OCI-M1 (cell line): ENCODE measurements at places on chromosomes 1 and 21.

DNA sequence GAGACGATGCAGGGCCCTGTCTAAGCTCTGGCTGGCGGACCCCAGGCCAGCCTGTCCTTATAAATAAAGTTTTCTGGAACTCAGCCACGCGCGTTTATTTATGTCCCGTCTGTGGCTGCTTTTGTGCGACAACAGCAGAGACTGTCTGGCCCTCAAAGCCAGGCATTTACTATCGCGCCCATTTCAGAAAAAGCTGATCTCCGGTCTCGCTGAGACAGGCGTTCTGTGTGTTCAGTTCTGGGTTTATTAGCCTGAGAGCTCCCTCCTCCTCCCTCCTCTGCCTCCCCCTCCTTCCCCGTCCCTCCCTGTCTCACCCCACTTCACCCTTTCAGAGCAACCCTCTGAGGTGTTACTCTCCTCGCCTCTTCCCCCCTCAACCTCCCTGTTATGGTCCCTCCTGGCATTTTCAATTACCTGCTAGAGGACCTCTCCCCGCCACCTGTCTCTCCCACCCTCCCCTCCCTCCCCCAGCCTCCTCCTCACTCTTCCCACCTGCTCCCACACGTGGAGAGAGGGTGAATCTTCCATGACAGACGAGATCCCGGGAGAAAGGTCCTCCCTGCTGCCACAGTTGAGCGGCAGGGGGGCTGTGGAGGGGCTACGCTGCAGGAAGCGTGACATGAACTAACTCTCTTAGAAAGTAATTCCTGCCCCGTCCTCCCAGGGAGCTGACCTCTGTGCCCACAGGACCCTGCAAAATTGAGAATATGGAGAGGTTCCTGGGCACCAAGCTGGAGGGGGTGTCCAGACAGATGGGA is 59.9 kb downstream of the SPSB1 start:
- no peak for DNase-seq

DNA sequence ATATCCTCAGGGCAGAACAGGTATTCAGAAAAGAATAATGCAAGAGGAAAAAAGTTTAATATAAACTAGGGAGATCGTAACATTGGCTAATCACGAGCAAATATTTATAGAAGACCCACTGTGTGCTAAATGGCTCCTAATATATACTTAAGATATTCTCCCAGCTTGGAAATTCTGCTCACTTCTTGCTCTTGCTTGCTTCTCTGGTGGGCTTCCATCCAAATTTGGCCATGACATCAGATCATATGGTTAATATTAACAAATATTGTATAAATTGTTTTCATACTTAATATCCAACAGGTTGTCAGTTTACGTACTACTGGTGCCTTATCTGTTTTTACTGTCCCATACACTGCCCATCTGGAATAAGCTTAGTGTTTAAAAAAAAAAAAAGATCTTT is 1.1 kb downstream of the COX20 start:
- DNase-seq, result peak; percentile 54

DNA sequence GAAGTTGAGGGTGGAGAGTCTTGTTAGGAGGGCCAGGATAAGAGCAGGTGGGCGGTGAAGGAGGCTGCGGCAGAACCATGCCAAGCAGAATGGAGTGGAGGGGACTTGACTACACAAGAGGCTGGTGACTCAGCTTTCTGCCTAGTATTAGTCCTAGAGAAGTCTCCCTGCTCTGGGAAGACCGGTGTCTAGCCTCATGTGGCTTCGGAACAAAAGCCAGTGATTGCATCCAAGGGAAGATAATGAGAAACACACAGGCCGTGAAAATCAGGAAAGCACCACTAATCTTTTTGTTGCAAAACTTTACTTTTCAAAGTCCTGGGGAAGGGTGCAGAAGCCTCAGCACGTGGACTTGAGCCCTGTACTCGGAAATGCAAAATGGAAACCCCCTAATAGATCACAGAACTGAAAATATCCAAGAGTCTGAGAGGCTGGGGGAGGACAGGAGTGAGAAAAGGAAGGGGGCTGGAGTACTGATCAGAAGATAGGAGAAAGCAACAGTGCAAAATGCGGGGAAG is 31.4 kb downstream of the DDR2 start:
- DNase-seq, result no peak

- DNase-seq, result no peak
Observed at GRCh38 chr1:237383791-237384190, 341.8 kb downstream of the RYR2 start.

DNA sequence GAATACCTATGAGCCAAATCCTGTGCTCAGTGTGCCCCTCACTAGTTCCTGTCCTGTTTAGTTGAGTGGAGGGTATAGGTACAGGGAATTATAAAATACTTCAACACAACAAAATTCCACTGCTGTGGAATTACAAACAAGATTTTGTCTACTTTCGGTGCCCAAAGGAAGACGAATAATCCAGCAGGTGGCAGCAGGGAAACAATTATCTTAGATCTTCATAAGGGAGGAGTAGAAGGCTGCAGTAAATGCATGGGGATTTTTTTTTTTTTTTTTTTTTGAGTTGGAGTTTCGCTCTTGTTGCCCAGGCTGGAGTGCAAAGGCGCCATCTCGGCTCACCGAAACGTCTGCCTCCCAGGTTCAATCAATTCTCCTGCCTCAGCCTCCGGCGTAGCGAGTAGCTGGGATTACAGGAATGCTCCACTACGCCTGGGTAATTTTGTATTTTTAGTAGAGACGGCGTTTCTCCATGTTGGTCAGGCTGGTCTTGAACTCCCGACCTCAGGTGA is 2.0 kb upstream of the PIP5K1A start:
- peak; percentile 96 for DNase-seq

- DNase-seq, result no peak
Observed at GRCh38 chr1:12511516-12512468, 106.2 kb downstream of the DHRS3 start.

GRCh38 chr1:18407166-18408045 is 73.3 kb upstream of the KLHDC7A start:
- DNase-seq, result no peak

DNA sequence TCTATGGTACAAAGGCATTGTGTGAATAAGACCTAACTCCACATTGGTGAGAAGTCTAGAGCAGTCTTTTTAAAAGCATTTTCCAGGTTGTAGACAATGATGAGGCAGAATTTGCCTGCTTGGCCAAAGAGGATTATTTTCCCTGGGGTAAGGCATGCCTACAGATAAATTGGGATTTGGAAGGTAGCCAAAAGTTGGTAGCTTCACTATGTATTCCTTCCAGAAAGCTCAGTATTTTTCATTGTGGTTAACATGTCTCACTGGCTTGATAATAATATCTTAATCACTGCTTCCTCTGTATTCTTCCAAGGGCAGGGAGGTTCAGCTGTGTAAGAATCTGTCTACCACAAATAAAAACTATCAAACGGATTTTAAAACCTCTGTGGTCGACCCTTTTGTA is 590.8 kb upstream of the PRMT6 start:
- DNase-seq, result no peak

DNA sequence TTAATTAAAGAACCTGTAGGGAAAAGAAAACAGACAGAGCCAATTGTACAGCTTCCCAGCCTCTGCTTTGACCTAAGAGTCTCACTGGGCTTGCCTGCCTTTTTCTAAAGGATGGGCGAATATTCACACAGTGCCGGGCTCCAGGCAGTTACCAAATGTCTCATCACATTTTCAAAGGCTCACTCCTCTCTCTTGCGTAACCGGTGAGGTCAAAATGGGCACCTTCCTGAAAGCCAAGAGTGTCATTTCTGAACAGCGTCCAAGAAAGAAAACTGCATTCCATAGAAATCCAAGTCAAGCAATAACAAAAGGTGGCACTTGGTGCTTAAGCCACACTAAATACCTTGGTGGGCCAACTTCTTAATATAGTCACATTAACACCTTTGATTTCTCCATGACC is 710 bp upstream of the PALMD start:
- DNase-seq, result no peak

- DNase-seq, result no peak
Observed at GRCh38 chr1:43348809-43349593, 9.8 kb upstream of the CDC20 start.
